ENCODE measurements at places on chromosomes 4 and X.
A peak's percentile ranks its signal among the peaks of the same experiment; 100 is the strongest.

DNA sequence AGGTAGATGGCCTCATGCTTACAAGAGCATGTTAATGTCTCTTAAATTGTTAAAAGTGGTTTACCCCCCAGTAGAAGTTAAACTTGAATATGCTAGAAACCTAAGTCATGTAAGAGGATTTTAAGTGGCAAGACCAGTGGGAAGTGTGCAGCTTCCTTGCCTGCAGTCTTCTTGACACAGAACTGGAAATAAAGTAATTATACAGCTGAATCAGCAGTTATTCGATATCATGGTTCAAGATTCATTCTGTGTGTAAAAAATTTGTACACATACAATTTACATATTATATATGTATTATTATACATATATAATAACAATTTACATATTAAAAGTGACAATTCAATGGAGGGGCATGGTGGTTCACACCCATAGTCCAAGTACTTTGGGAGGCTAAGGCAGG lies 24.1 kb downstream of the UGT2B4 start:
- DNase-seq: no peak

GRCh38 chr4:107801766-107802211 lies 22.9 kb upstream of the SGMS2 start:
- no peak for DNase-seq

DNA sequence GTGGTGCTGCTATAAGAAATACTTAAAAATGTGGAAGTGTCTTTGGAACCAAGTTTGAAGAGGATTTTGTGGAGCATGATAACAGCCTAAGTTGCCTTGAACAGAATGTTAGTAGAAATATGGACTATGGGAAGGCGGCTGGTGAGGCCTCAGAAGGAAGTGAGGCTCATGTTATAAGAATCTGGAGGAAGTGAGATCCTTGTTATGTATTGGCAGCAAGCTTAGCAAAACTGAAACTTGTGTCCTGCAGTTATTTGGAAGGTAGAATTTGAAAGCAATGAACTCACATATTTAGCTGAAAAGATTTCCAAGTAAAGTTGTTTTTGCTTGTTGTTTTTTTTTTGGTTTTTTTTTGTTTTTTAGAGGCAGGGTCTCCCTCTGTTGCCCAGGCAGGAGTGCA lies 13.6 kb upstream of the MED14 start:
- DNase-seq: no peak

GRCh38 chrX:133783274-133783673 lies 202.1 kb downstream of the GPC3 start:
- DNase-seq: peak; percentile 18

GRCh38 chrX:120308558-120308957 lies 2.7 kb downstream of the TMEM255A start:
- no peak for DNase-seq

- no peak for DNase-seq
Observed at GRCh38 chr4:41256131-41256739, 493 bp upstream of the UCHL1 start.

GRCh38 chr4:144104509-144105130 lies 35.9 kb downstream of the GYPA start:
- DNase-seq: no peak

DNA sequence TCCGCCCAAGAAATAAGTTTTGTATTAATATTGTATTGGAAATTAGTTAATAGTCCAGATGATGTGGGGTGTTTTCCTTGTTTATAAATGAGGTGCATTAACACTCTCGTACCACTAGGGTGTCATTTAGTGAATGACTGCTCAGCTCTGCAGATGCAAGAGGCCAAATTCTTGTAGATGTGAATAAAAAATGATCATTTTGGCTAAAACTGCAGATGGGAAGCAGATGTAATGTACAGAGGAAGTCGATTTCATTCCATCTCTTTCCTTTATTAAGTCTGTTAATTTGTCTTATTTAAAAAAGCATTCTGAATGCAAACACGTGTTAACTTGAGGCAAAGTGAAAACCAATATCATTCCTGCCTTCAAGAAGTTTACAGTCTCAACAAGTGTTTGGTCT lies 108.1 kb downstream of the DHX15 start:
- no peak for DNase-seq

DNA sequence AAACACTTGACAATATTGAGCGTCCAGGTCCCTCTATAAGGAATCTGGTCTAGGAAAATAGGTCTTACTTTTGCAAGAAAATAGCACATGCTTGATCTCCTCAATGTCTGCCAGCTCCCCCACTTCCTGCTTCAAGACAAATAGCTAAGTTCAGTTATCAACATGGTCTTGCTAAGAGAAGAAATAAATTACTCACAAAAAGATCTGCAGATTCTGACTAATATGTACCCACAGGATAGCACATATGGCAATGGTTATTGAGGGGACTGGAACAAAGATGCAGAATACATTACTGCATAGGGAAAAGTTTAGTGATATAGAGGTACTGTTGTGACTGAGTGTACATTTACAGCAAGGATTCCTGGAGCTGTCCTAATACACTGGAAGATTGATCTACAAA lies 457.5 kb upstream of the GRID2 start:
- no peak for DNase-seq

GRCh38 chr4:115234405-115235093 lies 121.1 kb upstream of the NDST4 start:
- DNase-seq: no peak

DNA sequence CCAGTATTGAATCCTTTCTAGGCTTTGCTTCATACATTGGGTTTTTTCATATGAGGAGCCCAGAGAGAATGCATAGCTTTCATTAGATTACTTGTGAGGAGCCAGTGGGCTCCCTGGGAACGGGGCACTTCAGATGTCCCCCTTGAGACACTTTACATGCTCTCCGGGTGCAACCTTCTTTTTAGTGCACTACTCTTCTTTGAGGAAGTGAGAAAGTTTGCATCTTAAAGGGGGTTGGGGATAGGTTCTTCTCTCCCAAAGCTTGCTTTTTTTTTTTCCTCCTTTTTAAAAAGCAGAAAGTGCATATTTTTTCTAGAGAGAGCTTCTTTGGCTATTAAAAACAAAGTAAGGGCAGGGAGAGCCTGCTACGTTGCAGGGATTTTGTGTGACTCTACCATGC lies 4.3 kb downstream of the HADH start:
- no peak for DNase-seq

DNA sequence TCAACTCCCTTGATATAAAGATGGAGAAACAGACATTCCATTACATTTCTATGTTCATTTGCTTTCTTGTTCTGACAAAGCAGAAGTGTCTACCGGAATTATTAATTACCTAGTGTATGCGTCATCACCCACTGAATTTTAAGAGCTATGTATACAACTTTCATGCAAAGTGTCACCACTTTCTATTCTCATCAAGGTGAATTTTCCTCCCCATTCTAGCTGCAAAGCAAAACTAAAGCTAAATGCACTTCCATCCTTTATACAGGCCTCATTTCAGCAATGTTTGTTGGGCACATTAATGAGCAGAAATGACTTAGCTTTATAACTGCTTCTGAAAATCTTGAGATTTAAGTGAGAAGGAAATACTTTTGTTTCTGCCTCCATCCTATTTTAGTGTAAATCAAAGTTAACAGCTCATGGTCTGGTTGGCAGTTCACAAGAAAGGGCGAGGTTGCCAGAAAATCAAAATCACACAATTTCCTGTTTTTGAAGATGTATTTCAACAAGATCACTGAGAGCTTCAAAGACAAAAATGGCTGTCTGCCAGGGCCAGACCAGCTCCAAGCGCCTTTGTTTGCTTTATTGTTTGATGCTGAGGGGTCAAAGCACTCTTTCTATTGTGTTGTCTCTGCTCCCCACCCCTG lies 7.2 kb upstream of the FAM9C start:
- DNase-seq: peak; percentile 39

DNA sequence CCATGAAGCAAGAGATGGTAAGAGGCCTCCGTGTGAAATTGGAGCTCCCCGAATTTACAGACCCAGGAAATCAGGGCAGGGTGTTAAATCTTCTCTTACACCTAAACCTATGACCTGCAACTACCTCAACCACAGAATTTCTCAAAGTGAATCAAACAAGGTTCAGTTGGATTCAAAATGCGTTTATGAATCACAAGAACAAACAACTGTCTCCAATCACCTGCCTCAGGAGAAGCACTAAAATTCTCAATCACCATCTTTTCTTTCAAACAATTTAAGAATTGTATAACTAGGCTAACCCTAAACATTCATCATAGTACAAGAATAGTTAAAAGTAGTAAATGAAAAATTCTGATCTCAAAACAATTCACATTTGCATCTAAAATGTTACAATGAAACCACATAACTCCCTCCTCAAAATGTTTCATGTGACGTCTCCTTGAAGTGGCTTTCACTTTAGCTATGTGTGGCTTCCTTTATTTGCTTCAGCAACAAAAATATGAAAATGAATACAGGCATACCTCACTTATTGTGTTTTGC lies 19.2 kb downstream of the PPP3CA start:
- DNase-seq: no peak

DNA sequence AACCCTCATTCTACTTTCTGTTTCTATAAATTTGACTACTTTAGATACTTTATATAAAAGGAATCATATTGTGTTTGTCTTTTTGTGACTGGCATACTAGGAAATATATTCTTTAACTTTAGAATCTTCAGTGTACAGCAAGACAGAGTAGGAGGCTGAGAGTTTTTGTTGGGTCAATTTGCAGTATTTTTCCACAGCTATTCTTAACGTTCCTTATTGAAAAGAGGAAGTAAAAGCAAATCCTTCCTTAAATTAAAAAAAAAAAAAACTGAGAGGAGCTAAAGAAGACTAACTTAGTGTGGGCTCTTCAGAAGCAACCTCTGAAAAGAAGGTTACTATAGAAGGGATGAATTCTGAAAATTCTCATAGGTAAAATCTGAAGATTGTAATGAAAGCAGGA lies 1194.6 kb downstream of the ADGRL3 start:
- DNase-seq: no peak

- no peak for DNase-seq
Observed at GRCh38 chrX:150879855-150880807, 18.3 kb downstream of the CD99L2 start.

GRCh38 chr4:18923496-18924161 lies 902.1 kb upstream of the LCORL start:
- no peak for DNase-seq

DNA sequence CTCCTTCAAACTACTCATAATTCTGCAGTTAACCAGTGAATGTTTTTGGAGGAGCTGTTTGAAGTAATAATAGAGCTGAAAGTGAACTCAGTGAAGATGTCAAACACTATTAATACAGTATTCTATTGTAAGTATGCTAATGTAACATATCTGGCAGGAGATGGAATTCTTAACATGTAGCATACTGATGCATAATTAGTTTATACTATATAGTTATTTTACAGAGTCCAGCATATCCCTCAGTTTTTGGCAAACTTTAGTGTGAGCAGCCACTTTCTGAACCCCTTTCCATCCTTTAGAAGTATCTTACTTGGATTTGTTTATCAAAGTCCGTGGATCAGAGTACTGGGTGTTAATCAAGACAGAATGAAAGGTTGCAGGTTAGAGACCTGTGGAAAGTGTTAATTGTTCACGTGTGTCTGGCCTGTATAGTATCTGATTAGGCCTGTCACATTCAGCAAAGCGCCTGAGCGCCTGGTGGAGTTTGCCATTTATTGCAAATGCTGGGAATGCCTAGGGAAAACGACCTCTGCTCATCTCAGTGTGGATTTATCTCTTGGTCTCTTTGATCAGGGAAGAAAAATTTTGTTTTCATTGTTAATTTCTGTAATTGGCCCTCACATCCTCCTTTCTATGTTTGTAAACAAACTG lies 251.7 kb upstream of the MAD2L1 start:
- DNase-seq: no peak

GRCh38 chr4:175351473-175351872 lies 433.3 kb downstream of the ADAM29 start:
- no peak for DNase-seq

DNA sequence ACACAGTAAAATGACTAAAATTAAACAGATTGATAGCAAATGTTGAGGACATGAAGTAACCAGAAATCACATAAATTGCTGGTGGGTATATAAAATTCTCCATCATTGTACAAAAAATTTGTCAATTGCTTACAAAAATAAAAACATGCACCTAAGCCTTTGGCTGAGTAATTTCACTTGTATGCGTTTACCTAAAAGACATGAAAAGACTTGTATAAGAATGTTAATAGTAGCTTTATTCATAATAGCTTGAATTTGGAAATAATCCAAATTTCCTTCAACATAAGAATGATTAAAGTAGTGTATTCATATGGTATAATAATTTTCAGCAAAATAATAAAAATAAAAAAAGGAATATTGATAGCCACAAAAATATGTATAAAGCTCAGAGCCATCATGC lies 37.7 kb downstream of the PDHA2 start:
- no peak for DNase-seq

GRCh38 chr4:99219072-99219471 lies at the start of gene ADH6:
Gene ADH6 (minus strand): TSS chr4:99219246. CDS start chr4:99219152, 94 bp downstream.
- DNase-seq: no peak

- DNase-seq: no peak
Observed at GRCh38 chrX:37759878-37760418, 19.9 kb upstream of the CYBB start.

GRCh38 chr4:8770518-8771257 lies 101.0 kb downstream of the HMX1 start:
- DNase-seq: no peak

- no peak for DNase-seq
Observed at GRCh38 chr4:146029147-146029546, 90.5 kb upstream of the ZNF827 start.

DNA sequence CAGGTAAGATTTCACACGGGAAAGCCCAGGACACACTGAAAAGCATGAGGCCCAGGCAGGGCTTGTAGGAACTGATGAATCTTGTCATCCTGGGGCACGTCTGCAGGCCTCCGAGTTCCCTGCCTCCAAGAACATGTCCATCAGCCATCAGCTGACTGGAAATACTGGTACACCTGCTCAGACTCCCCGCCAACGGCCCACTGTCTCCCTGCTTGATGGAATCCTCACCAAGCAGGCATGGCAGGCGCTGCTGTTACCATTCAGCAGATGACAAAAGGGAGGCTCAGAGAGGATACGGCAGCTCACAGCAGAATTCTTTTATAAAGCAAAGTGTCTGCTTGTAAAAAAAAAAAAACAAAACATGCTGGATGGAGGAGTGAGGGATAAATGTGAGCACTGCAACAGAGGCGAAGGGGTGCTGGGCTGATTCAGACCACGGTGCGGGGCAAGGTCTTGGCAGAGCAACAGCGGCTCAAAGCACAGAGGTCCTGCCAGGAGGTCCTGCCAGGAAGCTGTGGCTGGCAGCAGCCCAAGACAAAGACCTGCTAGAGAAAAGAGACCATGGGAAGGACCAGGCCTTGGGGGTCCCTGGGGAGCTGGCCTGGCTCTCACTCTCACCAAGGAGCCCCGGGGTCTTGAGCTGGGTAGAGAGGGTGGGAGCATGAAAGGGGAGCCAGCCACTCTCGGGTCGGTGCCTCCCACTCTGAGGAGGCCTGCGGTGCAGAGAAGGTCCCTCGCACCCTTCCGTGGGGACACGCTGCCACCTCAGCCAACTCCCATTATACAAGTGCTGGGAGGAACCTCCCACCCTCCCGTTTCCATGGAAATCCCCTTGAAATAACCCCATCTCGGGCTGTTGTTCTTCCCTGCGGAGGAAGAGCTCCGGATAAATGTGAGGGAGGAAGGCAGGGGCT lies 25.6 kb downstream of the PPP2R2C start:
- DNase-seq: no peak
